Ecto neural progenitor cell (in vitro differentiated cells): ENCODE measurements at places on chromosomes 16 and 17.
A peak's percentile ranks its signal among the peaks of the same experiment; 100 is the strongest.

GRCh38 chr16:5595849-5596248 lies 498.3 kb upstream of the EEF2KMT start:
- no peak for DNase-seq

- DNase-seq = no peak
Observed at GRCh38 chr17:63538693-63539595, 11.3 kb upstream of the DCAF7 start.

DNA sequence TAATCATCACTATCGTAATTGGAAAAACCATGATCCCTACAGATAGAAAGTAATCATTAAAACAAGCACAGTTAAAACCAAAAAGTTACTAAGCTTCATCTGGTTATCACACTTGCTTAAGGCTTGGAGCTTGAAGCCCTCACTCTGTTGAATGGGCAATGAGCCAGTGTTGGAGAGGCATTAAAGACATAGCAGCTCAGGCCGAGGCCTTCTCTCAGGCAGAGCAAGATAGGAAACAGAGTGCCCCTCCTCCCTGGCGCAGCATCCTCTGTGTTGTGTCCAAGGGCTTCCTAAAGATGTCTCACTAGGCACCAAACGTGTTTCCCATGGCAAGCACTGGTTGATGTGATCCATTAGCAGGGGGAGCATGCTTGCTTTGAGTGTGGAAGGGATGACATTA lies 34.9 kb upstream of the LGALS9 start:
- no peak for DNase-seq

DNA sequence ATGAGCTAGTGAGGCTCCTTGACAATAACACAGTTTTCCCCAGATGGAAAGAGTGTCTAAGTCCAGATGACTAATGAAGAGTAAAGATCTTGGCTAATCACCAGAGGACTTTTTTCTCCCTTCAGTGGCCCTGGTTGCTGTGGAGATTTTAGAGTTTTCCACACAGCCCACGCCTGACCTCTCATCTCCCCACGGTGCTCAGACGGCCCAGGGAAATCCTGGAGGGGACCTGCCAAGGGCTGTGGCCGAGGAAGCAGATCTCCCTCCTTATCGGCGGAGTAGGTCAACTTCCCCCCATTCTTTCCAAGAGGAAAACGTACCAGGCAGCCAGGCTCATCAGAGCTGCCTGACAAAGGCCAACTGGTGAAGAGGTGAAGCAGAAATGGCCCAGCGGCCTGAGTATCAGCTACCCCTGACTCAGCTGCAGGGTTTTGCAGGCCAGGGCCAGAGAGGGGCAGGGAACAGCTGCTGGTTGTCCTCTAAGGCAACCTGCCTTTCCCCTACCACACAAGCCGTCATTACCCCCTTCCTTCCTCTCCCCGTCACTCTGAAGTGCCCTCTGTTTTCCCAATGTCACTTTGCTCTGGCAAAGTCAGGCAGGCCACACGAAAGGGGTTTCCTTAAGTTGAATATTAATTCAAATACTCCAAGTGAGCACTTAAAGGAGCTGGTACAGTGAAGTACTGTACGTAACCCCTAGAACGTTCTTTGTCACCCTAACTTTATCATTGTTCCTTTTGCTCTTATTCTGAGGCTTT lies 140.2 kb upstream of the ADAMTS18 start:
- DNase-seq = no peak

- no peak for DNase-seq
Observed at GRCh38 chr16:67299269-67299668, 19.9 kb downstream of the PLEKHG4 start.

GRCh38 chr17:74190807-74191406 lies 12.6 kb upstream of the RPL38 start:
- DNase-seq = peak; percentile 82

- DNase-seq = peak; percentile 54
Observed at GRCh38 chr17:81380666-81381518, 14.4 kb upstream of the BAHCC1 start.

GRCh38 chr17:36546418-36547093 lies 1.8 kb downstream of the GGNBP2 start:
- no peak for DNase-seq

- DNase-seq = no peak
Observed at GRCh38 chr17:61805399-61805798, 57.9 kb downstream of the BRIP1 start.

DNA sequence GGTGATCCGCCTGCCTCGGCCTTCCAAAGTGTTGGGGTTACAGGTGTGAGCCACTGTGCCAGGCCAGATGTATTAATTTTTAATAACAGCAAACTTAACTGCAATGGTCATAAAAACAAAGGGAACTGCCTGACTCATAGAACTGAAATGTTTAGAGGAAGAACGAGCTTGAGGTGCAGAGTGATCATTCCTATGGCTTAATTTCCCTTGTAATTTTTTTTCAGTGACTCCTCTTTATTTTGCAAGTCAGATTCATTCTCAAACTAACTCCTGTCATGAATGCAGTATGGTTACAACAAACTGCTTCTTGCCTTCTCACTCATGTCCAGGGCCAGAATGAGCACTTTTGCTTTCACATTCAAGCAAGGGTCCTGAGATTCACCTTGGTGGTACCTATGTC lies 231.3 kb downstream of the HAPSTR1 start:
- no peak for DNase-seq

DNA sequence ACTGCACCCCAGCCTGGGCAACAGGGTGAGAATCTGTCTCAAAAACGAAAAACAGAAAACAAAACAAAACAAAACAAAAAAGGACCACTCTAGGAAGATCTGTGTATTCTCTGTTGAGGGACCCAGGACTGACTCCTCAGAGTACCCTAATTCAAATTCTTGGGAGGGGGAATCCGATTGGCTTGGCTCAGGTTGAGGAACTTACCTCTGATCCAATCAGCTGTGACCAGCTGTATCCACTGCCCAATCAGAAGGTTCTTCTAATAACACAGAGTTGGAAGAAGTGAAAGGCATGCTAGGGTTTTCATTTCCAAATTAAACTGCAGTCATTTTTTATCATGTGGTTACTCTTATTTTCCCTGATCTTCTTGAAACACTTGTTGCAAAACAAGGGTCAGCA lies 105.9 kb upstream of the CACNG3 start:
- DNase-seq = no peak

DNA sequence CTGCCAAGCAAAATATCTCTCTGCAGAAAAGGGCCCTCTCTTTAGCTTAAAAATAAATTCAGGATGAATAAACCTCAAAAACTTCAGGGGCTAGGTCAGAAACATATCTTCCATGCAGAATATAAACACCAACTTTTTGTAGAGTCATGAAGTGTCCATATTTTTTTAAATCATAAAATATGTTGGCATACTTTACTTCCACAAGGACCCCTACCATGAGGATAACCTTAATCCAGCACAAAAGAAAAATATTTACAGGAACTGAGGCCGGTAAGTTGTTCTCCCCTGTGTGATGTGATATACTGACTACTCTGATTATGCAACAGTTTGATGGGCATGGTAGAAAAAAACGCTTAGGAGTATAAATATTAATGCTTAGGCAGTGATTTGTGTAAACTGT lies 264.8 kb upstream of the CDH11 start:
- no peak for DNase-seq

DNA sequence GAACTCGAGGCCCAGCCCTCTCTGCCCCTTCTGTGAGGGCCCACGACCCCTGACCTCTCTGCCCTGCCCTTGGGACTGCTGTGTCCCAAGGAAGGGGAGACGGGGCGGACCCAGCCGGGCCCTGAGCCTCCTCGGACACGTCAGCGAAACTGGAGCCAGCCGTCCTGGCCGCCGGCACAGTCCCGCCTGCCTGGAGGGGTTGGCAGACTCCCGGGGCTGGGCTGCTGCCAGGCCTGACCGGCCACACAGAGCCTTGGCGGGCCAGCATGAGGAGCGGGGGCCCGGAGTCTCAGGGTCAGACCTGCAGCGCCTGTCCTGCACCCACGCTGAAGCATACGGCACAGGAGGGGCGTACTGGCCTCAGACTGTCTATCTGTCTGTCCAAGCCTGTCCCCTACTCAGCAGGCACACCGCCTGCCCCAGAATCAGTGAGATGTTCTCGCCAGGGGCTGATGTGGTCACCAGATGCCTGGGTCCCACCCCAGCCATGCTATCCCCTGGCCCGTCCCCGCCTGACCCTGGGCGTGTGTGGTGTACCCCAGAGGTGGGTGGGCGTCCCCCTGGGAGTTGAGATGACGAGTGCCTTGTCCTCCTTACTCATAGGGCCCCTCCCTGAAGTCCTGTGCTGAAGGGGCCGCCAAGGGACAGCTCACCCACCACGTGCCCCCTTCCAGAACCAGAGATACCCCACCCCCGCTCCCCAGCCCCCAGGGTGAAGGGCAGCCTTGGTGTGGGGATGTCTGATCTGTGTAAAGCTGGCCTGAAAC lies 4.7 kb downstream of the VASN start:
- DNase-seq = no peak

DNA sequence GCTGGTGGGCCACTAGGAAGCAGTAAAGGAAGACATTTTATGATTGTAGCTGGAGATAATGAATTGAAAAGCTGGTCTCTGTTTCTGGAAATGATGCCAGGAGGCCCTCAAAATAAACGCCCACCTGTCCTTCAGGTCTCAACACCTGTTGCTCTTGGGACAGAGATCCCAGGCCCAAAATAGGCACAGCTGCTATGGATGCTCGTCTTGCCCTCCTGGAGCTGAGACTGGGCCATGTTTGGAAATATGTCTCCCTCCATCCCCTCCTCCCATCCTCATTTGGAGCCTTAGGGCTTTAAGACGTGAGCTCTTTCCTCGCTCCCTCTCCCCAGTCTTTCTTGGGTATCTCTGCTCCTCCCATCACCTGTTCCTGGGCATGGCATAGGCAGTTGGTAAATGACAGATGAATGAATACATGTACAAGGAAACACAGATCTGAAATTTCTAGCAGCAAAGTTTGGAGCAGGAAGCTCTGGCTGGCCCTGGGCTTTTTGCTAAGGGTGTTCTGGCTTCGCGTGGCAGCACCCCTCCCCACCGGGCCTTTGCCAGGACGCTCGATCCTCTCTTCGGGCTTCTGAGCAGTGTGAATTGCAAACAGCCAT lies 33.3 kb downstream of the MYH3 start:
- DNase-seq = no peak

- no peak for DNase-seq
Observed at GRCh38 chr17:71055128-71055527, 885.8 kb downstream of the KCNJ2 start.

GRCh38 chr17:6233856-6234255 lies 163.7 kb downstream of the WSCD1 start:
- DNase-seq = no peak

GRCh38 chr17:44279666-44280391 lies 11.9 kb upstream of the SLC4A1 start:
- DNase-seq = no peak

DNA sequence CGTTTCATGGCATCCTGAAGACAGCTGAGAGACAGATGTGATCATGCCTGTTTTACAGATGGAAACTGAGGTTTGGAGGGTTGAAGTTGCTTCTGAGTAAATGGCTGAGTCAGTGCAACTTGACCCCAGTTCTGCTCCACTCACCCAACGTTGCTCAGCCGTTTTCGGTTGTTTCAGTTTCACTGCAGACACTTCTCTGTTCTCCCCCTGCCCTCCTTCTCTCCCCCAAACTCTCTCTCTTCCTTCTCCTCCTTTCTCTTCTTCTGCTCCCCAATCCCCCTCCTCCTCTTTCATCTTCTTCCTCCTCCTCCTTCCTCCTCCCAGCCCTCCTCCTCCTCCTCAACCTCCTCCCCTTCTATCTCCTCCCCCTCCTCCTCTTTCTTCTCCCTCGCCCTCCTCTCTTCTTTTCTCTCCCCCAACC lies 9.4 kb upstream of the CEP20 start:
- no peak for DNase-seq

- DNase-seq = no peak
Observed at GRCh38 chr17:80455336-80455710, 21.1 kb downstream of the NPTX1 start.

DNA sequence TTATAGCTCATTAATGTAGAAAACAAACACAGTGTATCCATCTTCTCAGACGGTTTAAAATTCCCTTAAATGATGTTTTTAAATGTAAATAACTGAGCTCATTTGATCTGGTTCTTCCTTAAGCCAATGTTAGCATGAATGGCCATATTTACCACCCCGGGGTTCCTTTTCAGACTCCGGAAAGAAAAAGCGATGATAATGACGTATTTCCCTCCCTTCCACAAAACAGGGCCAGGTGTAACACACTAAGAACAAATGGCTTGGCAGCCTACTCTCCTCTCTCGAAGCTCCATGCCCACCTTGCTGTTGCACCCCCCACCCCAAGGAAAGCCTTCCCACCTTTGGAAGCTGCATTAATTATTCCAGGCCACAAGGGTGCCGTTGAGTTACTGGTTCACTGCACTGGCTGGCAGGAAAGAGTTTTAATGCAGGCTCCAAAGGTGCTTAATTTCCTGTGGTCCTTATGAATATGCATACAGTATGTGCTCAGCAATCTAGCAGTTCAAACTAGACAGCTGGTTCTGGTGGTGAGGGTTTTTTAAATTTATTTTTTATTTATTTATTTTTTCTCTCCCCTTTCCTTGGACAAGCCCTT lies 378.9 kb downstream of the WWOX start:
- no peak for DNase-seq

DNA sequence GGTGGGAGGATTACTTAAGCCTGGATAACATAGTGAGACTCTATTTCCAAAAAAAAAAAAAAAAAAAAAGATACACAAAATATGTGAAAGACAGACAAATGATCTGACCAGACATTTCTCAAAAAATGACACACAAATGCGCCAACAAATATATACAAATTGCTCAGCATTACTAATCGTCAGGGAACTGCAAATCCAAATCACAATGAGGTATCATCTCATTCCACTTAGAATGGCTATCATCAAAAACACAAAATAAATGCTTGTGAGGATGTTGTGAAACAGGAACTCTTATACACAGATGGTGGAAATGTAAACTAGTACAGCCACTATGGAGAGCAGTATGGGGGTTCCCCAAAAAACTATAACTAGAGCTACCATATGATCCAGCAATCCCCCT lies 62.4 kb downstream of the STX8 start:
- no peak for DNase-seq

GRCh38 chr17:550463-551180 lies 164.0 kb downstream of the VPS53 start:
- DNase-seq = no peak

DNA sequence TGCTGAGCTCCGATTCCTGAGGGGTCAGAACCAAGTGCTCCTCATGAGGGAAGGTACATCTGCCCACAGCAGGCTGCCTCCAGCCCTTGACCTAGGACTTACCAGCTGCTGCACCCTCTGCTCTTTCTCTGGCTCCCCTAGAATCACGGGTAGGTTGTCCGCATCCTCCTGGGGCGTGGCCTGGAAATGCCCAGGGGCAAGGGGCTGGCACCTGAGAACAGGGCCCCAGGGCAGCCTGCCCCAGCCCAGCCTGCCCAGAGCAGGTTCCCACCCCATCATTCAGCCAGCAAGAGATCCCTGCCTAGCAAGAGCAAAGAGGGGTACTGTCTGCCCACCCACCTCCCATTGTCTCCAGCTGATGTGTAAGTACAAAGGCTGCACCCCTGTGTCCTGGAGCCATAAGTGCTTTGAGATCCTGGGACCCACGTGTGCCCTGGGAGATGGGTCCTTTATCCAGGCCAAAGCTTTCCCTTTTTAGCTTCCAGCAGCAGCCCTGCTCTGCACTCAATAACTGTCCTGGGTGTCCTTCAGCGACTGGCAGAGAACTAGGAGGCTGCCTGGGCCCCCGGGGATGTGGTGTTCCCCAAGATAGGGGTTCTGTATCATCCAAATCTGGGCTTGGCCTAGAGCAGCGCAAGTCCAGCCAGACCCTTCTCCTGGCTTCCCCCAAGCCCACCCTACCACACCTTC lies 5.1 kb downstream of the TSPOAP1 start:
- DNase-seq = no peak

- DNase-seq = no peak
Observed at GRCh38 chr16:70685061-70685937, 554 bp downstream of the MTSS2 start.

GRCh38 chr17:44039829-44040635 lies 25.3 kb upstream of the TMEM101 start:
- no peak for DNase-seq
